PC-9 (cell line): ENCODE measurements at places on chromosomes 2 and 18. TPM values are rescaled to one million over a fixed set of nuclear protein-coding genes. Genes with fewer than 3 reads are reported as not detected.

NPAS2 gene
- 38.3 and 41.2 TPM in 2 replicates for total RNA-seq

DNA sequence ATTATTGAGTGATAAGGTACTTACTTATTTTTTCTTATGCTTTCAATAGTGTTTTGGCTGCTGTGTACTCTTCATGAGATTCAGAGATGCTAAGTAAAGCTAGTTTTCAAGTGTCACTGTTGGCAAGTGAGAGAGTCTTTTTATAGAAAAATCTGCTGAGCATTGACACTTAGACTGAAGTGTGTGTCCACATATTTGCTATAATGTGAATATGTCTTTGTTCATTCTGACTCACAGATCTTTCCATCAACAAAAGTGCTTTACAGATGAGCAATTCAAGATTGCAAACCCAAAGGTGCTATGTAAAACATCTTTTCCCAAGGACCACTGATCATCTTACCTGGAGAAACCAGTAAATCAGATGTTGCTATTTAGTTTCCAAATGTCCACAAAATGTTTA is 410.6 kb upstream of the FIGN start:
- no peaks in the 10 kb centered on the region for H3K4me1 ChIP-seq
- H3K27me3 ChIP-seq = no peaks in the 10 kb centered on the region
- H3K36me3 ChIP-seq = no peaks in the 10 kb centered on the region
- no peak overlapping the region for H3K27ac ChIP-seq

GRCh38 chr2:26380281-26380680 is 21.4 kb upstream of the DRC1 start:
- no peaks in the 10 kb centered on the region for H3K27me3 ChIP-seq
- no peak overlapping the region for H3K4me3 ChIP-seq
- H3K4me1 ChIP-seq = 0 out of 2 replicates have a peak, but pooled peaks cover 5% of the 10 kb centered on the region
- H3K27ac ChIP-seq = no peak overlapping the region
- DNase-seq = no peak

- no peak for DNase-seq
- no peaks in the 10 kb centered on the region for H3K27me3 ChIP-seq
- H3K36me3 ChIP-seq = no peaks in the 10 kb centered on the region
- no peaks in the 10 kb centered on the region for H3K4me1 ChIP-seq
Observed at GRCh38 chr18:63220903-63221302, 98.7 kb downstream of the BCL2 start.
